ENCODE measurements at places on chromosomes 5 and 9.
A peak's percentile ranks its signal among the peaks of the same experiment; 100 is the strongest.

DNA sequence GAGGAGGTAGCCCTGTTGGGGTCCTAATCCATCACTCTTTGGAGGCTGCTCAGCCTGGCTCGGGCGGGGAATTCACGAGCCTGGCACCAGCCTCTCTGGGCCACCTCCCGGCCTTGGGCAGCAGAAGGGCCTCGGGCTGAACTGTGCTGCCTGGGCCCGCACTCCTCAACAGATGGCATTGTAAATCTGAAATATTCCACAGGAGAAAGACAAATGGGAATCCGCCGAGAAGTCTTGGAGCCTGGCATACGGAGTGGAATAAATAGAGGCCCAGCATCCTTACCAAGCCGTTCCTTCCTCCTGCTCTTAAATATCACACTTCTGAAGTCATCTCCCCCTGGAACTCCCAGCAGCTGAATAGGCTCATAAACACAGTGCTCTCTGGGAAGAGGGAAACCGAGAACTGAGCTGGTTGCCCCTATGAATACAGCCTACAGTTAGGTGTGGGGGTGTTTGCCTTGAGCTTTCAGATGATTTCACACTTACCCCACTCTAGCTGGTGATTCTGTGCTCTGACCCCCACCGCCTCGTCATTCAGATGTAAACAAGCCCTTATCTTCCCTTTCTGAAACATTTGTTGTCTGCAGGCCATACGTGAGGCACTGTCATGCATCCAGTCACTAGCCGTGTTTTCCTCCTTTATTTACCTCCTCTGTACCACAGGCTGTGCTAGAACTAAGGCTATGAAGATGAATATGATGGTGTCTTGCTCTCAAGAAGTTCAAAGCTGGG, 455.0 kb upstream of the CLINT1 start:
- DNase-seq, result no peak

- no peak for DNase-seq
Measured at GRCh38 chr9:78613006-78613405, 316.1 kb downstream of the PSAT1 start.

GRCh38 chr5:74424162-74424868, 216.2 kb downstream of the ENC1 start:
- no peak for DNase-seq

DNA sequence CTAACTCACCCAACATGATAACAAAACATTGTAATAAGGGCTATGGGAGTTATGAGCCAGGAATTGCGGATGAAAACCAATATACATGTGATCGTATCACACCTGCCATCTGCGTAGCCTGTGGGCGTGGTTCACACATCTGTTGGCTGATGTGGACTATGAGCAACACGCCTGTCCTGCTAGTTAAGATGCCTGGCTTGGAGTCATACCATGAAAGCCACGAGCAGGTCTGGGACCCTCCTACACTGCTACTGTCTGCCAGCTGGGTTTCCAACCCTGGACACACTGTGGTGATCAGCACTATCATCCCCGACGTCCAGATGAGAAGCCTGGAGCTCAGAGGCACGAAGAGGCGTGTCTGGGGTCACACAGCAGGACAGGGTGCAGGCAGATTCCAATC, 40.2 kb downstream of the STK10 start:
- DNase-seq, result no peak

GRCh38 chr5:119340597-119341218, 15.1 kb upstream of the TNFAIP8 start:
- DNase-seq, result peak; percentile 55

DNA sequence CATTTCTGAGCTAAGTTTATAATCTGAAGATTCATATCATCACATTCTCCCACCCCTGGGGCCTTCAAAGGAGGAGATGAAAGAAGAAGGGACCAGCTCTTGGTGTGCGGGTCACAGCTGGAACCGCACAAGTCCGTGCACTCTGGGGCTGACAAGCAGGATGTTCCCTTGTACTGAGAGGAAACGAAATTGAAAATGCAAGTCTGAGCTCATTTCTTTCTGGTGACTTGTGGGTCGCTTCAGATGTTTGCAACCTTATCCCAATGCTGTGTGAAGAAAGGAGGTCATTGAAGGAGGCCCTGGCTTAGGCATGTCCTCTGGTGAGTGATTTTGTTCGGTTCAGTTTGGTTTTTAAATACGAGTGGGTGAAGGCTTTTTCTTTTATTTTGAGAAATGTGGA, 59.6 kb downstream of the C9orf152 start:
- DNase-seq, result peak; percentile 36

GRCh38 chr5:28174691-28175090, 1136.3 kb upstream of the CDH9 start:
- no peak for DNase-seq

- DNase-seq, result no peak
Measured at GRCh38 chr5:83919071-83920041, 198.7 kb upstream of the HAPLN1 start.

- no peak for DNase-seq
Measured at GRCh38 chr9:15220658-15221318, 86.2 kb downstream of the TTC39B start.

DNA sequence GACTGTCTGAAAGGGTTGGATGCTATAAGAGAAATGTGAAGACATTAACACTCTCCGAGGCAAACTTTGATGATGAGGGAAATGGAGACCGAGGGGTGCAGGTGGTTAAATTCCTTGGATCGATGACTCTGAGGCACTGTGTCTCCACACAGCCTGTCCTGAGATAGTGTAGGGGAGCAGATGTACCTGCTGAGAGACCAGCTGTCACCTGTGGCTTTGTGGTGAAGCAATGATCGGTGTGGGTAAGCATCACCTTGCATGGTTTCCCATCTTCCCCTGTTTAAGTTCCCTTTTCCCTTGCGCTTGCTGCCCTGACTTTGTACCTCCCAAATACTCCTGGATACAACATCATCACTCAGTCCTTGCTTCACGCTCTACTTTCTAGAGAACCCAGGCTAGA, 9.8 kb upstream of the MIER3 start:
- no peak for DNase-seq

GRCh38 chr5:67153292-67153691, 43.3 kb downstream of the CD180 start:
- DNase-seq, result no peak

- DNase-seq, result no peak
Measured at GRCh38 chr5:154702477-154702876, 52.7 kb upstream of the LARP1 start.

DNA sequence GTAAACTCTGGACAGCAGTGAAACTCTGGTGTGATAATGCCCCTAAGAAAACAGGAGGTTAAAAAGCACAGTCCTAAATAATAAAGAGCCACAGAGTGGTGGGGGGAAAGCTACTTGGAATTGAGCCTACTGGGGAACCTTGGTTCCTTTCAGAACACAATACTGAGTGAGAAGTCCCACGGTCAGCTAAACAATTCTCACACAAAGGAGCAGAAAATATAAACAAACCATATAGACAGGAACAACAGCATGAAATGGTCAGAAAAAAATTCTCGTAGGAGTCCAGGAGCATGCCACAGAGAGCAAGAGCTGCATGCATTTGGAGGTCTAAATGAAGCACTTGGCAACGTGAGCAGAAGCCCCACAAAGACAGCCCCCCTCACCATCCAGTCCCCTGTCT, 56.0 kb downstream of the TEK start:
- DNase-seq, result no peak

DNA sequence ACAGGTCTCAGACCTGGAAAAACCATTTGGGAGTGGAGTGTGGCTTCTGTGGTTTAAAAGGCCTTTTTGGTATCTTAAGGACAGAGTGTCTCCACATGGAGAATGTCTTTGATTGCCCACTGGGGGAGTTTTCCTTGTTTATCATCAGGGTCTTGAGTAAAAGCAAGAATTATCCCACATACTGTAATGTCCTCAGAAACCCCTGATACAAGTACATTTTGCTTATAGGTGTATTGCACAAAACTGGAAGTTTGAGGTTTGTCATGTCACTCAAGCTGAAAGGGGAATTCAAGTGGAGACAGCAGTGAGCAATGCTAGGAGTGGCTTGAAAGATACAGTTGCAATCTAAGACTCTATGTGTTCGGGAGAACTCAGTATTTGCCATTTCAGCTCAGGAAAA, 62.7 kb upstream of the GRAMD2B start:
- DNase-seq, result no peak

DNA sequence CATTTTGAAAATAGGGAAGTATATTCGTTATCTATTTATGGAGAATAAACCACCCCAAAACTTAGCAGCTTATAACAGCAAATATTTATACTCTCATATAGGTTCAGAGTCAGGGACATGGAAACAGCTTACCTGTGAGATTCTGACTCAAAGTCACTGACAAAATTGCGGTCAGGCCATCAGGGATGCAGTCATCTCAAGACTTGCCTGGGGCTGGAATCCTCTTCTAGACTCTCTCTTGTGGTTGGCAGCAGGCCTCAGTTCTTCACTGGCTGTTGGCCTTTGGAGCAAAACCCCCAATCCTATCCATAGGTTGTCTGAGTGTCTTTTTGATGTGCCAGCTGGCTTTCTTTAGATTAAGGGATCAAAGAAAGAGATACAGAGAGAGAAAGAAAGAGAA, 275.6 kb downstream of the SEC61B start:
- DNase-seq, result no peak

DNA sequence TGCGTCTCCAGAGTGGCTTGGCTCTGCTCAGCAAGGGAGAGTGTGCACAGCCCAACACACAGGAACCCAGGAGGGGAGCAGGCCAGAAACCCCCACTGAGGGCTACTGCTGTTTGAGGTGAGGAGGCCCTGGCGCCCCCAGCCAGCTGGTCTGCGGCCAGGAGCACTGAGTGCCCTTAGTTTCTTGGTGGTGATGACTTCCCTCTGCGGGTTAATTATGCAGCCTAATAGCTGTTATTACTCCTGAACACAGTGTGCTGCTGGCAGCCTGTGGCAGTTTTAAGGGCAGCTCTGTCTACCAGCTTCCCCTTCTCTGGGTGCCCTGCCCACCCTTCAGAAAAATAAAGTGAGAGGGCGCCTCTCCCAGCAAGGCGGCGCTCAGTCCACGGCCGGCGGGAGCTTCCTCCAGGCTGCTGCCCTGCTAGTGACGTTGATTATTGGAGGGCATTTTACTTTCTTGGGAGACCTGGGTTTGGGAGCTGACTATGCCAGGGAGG, 19.2 kb downstream of the GADD45G start:
- no peak for DNase-seq

DNA sequence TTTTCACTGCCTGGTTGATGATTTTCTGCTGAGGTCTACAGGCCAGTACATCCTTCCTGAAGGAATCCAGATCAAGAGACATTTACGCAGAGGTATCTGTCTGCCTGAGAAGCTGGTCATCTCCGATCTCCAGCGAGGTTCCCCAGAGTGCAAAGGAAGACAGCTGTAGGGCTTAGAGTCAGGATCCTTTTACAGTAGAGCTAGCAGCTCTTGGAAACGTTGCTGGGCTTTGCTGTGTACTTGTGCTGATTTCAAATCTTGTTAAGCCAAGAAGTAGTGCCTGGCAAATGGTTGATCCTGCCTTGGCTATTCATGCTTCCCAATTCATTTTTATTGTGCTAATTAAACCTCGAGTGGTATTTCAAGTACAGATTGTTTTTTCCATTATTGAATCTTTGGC, 48.9 kb downstream of the NTRK2 start:
- DNase-seq, result no peak

DNA sequence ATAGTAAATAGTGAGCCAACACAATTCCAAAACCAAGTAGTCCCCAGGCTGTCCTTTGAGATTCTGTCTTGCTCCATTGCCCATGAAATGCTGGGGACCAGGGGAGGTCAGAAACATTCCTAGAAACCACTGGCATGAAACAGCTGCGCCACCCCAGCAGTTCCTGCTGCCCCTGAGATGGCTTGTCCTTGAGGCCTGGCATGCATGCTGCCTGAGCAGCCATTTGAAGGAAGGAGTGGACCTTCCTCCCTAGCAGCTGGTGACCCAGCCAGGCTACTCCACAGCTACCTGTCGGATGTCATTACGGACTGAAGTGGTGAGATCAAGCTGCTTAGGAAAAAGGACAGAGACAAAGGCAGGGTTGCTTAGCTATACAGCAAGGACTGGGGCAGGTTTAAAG, 260.6 kb downstream of the DENND1A start:
- no peak for DNase-seq

GRCh38 chr5:72010430-72010829, 96.8 kb upstream of the MAP1B start:
- no peak for DNase-seq

DNA sequence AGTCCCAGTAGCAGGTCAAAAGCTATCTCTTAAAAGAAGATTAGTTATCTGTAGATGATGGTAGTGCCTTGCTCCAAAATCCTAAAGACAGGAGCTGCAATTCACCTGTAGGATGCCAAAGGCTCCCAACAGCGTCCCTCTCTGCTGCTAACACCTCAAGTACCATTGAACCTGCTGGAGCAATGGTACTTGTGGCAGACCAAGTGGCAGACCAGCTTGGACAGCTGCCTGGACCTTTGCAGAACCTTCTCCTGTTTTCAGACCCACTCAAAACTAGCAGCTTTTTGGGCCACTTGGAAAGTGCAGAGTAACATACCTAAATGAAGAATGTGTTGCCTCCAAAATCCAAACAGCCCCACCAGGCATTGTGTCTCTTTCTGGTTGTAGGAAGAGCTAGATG, 6.9 kb upstream of the CCDC180 start:
- DNase-seq, result no peak

DNA sequence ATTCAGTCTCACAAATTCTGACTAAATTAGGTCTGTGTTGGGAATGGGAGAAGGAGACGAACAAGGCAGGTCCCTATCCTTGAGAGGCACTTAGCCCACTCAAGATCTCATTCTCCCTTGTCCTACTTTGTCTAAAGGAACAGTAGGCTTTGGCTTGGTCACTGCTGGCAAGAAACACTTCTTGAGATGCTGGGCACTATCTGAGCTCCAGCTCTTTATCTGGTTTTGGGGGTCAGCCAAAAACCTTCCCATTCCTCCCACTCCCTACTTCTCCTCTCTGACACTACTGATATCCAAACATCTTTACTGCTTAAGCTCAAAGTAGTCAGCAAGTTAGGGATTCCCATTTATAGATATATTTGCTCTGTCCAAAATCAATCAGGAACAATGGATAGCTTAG, 155.2 kb downstream of the MAPKAP1 start:
- no peak for DNase-seq

- DNase-seq, result no peak
Measured at GRCh38 chr5:122999947-123000563, 36.5 kb downstream of the PPIC start.

- no peak for DNase-seq
Measured at GRCh38 chr5:125065741-125066140, 319.3 kb upstream of the ZNF608 start.

DNA sequence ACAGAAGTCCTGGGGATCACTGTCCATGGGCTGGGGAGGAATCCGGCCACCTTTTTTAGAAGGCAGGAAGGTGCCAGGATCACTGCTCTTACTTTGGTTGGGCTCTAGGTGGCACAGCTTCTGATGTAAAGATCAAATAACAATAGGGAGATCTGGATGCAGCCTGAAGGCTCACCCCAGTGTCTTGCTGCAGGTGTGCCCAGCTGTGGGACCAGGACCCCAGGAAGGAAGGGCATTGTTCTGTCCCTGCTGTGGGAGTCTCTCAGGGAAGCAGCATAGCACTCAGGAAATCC, 69.6 kb downstream of the DAB2IP start:
- DNase-seq, result no peak

Data from stimulated activated CD8-positive, alpha-beta memory T cell treated with anti-CD3 and anti-CD28 coated beads, Interleukin-15, amount 100 ng/mL, for 48 hours (primary cell).